ENCODE measurements at places on chromosomes 3 and 15. TPM values are rescaled to one million over a fixed set of nuclear protein-coding genes. Genes with fewer than 3 reads are reported as not detected.

Gene NMNAT3
- total RNA-seq, result 17.5 TPM

DNA sequence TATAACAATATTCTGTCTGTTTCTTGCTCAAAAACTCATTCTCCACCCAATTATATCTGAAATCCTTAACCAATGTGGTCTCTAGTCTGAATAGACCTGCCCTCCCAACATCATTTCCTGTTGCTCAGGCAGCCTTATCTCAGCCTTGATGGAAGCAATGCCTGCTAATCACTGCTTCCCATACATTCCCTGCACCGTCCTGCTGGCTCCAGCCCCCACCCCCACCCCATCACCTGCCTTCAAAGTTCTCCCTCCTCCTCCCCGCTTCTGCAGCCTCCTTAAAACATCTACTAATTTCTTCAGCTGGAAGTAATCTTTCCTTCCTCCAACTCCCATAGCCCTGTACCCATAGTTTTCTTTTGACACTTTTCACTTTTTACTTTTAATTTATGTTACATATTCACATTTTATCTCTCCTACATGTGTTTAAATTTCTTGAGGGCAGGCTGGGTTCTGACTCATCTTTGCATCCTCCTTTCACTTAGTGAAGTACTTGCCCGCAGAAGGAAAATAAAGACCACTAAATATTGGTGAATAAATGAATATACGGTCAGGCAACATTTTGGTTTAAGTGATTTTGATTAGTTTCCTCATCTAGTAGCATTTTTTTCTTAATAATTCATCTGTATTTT is 98.2 kb downstream of the MEIS2 start:
- H3K36me3 ChIP-seq, result no peaks in the 10 kb centered on the region
- no peaks in the 10 kb centered on the region for H3K4me1 ChIP-seq
- DNase-seq, result no peak
- no peak overlapping the region for H3K27ac ChIP-seq
- H3K27me3 ChIP-seq, result no peaks in the 10 kb centered on the region
- H3K4me3 ChIP-seq, result no peak overlapping the region

DNA sequence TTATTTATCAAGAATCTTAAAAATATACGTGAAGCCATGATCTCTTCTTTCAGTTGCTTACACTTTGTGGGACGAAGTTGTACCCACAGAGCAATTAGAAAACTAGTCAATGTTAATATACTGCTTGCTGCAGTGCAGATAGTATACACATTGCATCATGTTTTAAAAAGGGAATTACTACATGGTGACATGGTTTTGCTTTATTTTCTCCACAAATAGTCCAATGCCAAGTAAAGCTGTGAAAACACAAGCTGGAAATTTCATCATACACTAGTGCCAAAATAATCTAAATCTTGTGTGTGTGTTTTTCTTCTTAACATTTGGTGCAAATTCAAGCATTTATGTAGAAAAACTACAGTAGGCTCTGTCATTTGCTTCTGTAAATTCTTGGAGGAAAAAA is 233.0 kb downstream of the EPHA3 start:
- H3K4me1 ChIP-seq, result no peaks in the 10 kb centered on the region
- DNase-seq, result no peak
- H3K27me3 ChIP-seq, result no peaks in the 10 kb centered on the region
- no peak overlapping the region for H3K27ac ChIP-seq
- no peaks in the 10 kb centered on the region for H3K36me3 ChIP-seq
- no peak overlapping the region for H3K4me3 ChIP-seq

GRCh38 chr3:144810160-144810559 is 838.5 kb downstream of the DIPK2A start:
- H3K27ac ChIP-seq, result no peak overlapping the region
- no peaks in the 10 kb centered on the region for H3K36me3 ChIP-seq
- no peaks in the 10 kb centered on the region for H3K4me1 ChIP-seq
- DNase-seq, result no peak

DNA sequence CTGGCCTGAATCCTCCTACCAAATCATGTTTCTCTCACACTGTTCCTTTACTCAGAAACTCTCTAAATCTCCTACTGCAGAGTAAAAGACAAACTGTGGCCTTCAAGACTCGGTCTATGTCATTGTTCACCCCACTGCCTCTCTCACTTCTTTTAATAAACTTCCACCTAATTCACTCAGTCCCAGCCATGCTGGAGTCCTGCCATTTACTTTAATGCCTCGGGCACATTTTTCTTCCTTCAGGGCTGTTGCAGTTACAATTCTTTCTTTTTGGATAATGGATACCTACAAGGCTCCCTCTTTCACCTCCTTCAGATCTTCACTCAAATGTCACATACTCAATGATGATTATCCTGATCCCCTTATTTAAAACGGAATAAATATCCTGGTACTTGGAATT is 955.6 kb downstream of the ROBO1 start:
- H3K4me1 ChIP-seq, result peaks cover 8% of the 10 kb centered on the region
- H3K27me3 ChIP-seq, result no peaks in the 10 kb centered on the region
- no peak overlapping the region for H3K27ac ChIP-seq

DNA sequence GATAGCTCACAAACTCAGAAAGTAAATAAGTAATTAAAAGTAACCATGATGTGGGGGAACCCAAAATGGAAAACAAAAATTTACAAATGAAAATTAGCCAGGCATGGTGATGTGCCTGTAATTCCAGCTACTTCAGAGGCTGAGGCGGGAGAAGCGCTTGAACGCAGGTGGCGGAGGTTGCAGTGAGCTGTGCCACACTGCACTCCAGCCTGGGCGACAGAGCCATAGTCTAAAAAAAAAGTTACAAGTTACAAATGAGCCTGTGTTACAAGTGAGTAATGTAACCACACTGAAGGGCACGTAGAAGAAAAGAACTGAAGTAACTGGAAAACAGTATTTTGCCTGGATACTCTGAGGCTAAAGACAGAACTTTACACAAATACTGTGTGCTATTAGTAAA is 11.3 kb downstream of the EXOSC7 start:
- peaks cover 8% of the 10 kb centered on the region for H3K4me1 ChIP-seq
- no peak overlapping the region for H3K4me3 ChIP-seq
- peaks cover 4% of the 10 kb centered on the region for H3K36me3 ChIP-seq
- DNase-seq, result no peak
- no peak overlapping the region for H3K27ac ChIP-seq
- H3K27me3 ChIP-seq, result no peaks in the 10 kb centered on the region

DNA sequence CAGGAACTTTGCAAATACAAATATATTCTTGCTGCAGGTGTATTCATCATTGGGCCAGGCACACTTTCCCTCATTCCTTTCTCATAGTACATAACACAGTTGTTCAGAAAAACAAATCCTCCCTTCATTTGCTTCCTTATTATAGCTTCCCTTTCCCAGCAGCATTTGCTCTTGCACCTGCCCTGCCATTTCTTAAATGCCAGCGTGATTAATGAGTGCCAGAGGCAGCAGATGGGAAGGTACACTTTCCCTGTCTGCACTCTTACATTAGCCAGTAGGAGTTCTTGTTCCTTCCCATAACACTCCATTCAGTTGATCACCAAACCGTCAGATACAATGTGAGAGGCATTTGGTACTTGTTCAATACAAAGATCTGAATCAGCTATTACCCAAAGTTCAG is 128.5 kb upstream of the GAP43 start:
- no peak overlapping the region for H3K4me3 ChIP-seq
- DNase-seq, result no peak
- no peaks in the 10 kb centered on the region for H3K36me3 ChIP-seq
